Fibroblast of lung (primary cell): ENCODE measurements at places on chromosomes 16 and 17. TPM values are rescaled to one million over a fixed set of nuclear protein-coding genes. Genes with fewer than 3 reads are reported as not detected.

DNA sequence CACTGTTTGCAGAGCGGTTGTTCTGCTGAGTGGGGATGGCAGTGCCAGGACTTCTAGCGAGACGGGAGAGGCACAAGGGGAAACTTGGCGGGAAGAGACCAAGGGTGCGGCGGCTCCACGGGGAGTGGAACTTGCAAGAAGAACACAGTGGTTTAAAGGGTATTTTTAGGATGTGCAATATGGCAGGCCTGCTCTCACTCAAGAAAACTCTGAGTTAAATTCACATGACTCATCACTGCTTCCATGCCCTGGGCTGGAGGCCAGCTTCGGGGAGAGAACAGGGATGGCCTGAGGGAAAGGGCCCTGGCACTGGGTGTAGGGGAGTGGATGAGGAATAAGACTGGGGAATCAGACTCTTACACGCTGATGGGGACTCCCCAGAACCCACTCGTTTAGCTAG, 13.3 kb upstream of the CD300LD start:
- peak; percentile 78 for DNase-seq

The MEIOB gene
- polyA plus RNA-seq, result 0.05 TPM in 1 of 2 replicates, not detected in the other

The COL1A1 gene
- polyA plus RNA-seq, result 541 and 604 TPM in 2 replicates

The FNDC8 gene
- not detected in 2 replicates for polyA plus RNA-seq

DNA sequence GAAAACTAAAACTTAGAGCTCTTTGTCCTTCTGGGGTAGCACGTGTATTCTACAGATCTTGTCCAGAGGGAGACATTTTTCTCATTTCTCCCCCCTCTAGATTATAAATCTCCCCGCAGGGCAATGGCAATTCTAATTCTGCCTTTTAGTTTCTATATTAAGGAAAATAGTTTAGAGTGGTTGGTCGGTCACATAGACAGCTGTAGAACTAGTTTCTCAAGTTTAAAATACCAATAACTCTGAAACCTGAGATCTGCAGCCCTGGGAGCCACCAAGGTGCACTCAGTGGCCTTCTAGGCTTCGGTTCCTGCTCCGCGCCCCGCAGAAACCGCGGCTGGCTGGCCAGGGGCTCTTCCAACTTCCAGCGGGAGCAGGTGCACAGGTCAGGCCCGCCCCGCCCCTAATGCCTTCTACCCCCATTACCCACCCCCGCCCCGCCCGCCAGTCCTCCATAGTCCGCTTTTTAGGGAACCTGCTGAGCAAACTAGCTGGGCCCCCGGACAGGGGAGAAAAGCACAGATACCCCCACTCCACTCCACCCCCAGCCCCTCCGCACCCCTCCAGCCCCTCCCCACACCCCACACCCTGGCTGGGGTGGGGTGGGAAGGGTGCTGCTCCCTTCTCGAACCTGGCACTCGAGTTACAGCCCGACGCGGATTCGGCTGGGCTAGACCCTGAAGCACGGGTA, 431 bp downstream of the SLFN11 start:
- no peak for DNase-seq
